ENCODE measurements at places on chromosomes 2 and 18.

DNA sequence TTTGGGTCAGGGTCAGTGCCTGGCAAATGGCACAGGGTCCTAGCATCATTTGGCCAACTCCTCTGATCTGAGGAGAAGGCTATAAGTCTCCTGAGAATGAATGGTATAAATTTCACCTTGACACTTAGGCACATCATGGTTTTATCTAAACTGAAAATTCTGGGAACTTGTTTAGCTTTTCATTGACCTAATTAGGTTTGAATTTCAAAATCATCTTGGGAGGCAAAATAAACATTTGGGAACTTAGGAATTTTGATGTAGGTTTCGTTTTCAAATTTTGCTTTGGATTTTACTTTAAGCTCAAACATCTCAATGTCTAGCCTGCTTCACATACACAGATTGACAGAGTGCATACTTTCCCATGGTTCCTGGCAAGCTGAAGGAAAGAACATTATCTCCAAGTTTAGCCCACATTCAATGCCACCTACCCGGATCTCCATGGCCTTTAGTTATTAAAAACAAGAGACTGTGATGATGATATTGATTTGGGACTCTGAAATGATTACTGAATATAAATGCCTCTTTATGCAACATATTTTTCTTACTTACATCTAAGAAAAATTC, 44.5 kb downstream of the MYOM1 start:
- no peak for DNase-seq

DNA sequence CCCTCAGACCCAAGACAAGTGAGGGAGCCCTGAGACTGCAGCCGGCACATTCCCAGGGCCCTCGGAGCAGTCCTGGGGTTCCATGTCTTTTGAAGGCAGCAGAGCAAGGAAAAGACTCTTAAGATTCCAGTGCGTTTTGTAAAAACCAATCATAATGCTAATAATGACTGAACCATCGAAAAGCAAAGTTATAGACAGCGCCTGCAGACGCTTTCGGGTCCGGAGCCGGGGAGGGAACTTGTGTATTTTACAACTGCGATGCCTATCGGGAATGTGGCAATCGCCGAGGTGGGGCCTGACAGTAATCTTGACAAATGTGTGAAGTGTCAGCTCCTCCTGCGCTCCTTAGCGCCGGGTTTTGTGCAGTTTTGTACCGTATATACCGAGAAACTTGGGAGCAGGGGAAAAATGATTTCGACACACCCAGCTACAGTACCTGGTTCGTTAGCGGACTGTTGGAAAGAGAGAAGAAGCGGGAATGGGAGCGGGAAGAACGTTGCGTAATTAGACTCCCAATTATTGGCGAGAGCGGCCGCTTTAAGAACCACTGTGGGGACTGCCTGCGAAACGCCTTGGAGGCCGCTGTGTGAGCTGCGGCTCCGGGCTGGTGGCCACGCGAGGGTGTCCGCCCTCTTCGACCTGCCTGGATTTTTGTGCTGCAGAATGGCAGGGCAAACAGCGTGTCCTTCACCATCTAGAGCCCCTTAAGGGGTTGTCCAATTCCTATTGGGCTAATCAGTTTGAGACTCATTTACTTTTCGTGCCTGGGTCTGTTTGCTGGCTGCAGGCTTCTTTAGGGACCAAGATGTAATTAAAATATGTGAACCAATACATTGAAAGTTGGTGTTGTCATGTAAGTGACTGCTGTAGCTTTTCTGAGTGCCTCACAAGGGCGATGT, 2.4 kb downstream of the EPAS1 start:
- DNase-seq = no peak

GRCh38 chr18:55243857-55244256, 284.6 kb upstream of the CCDC68 start:
- no peak for DNase-seq

GRCh38 chr2:147782141-147782930, 62.5 kb upstream of the ACVR2A start:
- no peak for DNase-seq

- DNase-seq = no peak
These were observed 24.6 kb downstream of the TRIB2 start for GRCh38 chr2:12741380-12741779.

- no peak for DNase-seq
These were observed 42.5 kb downstream of the DCDC2C start for GRCh38 chr2:3745920-3746319.

DNA sequence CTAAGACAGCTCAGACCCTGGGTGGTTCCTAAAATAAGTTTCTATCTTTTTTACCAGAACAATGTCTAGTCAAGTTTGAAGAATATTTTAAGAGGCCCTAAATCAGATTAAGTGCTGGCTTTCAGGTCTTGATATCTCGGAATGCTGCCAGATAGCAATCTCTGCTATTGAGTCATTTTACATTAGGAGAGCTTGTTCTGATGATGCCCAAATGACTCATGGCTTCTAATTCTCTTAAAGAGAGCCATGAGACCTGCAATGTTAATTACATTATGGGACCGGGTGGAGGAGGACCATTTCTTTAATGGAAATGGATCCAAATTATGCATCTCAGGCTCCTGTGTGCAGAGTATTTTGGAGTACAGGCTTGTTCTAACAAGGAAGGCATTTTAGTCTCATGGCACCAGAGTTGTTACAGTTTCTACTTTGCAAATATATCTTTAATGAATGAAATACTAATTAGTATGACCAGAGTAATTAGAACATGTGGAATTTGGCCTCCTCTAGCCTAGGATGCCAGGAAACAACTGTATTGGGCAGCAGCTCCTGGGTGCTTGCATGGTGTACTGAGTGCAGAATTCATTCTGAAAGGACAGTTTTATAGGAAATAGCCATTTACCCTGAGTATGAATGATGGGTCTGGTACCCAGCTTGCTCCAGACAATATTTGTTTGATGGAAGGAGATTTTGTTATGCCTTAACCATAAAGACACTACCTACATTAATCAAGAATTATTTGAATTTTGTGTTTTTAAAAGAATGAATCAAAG, 94.0 kb upstream of the SULT1C3 start:
- no peak for DNase-seq

- no peak for DNase-seq
These were observed 94.6 kb upstream of the SCG2 start for GRCh38 chr2:223696719-223697118.

DNA sequence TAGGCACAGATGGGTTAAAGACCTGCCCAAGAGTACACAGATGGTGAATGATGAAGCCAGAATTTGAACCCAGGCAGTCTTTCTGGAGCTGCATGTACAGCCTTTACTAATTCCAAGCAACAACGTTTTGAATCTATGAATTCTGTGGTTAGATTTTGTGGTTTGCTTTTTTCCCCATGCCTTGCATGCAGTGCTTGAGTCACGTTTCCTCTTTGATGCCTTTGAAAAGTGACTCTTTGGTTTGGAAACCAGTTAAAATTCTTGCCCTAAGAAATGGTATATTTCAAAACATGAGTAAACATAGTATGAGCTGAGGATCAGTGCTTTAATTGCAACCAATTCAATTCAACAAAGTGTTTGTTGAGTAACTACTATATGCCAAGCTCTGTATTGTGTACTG, 48.2 kb upstream of the PPM1B start:
- DNase-seq = peak; percentile 42

- DNase-seq = no peak
These were observed 73.4 kb upstream of the ATL2 start for GRCh38 chr2:38450509-38450908.

GRCh38 chr18:37242091-37242490, 323.5 kb downstream of the CELF4 start:
- no peak for DNase-seq

- no peak for DNase-seq
These were observed 125.3 kb upstream of the CTDP1 start for GRCh38 chr18:79554321-79554720.

DNA sequence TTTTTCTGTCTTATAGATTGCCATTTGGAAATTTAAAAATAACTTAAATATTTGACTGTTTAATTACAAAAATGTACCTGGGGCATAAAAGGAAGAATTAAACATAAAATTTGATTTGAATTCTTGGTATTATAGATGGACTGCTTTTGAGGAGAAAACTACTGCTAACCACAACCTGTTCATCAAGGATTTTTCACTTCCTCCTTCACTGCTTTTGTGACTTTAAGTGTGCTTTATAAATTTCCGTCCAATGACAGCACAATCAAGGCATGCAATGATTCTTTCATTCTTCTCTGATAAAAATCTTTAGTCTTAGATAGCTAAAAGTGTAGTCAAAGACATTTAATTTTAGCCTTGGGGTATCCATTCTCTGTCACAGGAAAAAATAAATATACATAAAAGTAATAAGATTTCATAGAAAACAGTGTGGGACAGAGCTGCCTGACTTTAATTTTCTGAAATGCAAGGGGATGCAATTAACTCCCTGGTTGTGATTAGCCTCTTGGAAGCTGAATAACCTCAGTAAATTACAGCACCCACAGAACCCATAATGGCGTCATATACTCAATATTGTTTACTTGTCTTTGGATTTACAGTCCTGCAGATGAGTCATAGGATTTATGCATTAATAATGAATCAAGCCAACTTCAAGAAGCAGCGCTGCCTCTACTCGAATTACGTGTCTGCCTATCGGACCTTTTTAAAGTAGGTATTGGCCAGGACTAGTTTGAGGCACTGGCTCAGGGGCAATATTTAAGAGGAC, 587.9 kb downstream of the NRXN1 start:
- no peak for DNase-seq

DNA sequence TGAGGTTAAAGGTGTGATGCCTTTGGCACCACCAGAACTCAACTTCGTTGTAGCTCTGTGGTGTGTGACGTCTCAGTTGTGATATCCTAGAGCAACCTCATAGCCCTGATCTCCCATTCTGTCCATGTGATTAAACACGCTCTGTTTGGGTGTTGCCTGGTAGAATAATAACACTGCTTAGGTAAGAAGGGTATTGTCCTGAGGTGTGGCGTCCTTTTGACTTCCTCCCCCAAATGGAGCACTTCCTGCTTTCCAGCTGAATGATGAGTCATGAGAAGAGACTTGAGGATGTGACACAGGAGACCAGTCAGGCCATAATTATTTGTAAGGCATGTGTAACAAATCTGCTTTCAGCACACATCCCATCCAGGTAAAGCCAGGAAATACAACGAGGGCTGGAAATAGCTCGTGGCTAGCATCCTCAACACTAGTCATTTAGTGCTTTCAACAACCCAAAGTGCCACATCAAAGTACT, 100.7 kb downstream of the RAPGEF4 start:
- DNase-seq = no peak

DNA sequence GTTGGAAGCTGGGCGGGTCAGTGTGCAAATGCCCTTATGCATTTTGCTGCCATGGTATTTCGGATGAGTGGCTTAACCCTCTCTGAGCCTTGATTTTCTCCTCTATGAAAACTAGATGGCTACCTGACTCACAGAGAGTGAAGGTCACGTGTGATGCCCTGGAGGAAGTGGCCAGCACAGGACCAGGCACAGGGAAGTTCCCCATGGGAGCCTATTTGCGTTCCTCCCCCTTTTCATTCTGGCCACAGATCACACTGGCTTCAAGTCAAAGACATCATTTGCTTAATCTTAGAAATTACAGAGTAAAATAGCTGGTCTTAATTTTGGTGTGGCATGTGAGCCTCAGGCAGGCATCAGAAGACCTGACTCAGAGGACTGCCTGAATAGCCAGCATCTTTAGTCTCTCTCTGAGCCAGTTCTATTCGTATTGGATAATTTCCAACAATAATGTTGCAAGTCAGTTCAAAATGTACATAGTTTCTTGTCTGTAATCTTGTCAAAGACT, 57.6 kb upstream of the CD302 start:
- DNase-seq = no peak

DNA sequence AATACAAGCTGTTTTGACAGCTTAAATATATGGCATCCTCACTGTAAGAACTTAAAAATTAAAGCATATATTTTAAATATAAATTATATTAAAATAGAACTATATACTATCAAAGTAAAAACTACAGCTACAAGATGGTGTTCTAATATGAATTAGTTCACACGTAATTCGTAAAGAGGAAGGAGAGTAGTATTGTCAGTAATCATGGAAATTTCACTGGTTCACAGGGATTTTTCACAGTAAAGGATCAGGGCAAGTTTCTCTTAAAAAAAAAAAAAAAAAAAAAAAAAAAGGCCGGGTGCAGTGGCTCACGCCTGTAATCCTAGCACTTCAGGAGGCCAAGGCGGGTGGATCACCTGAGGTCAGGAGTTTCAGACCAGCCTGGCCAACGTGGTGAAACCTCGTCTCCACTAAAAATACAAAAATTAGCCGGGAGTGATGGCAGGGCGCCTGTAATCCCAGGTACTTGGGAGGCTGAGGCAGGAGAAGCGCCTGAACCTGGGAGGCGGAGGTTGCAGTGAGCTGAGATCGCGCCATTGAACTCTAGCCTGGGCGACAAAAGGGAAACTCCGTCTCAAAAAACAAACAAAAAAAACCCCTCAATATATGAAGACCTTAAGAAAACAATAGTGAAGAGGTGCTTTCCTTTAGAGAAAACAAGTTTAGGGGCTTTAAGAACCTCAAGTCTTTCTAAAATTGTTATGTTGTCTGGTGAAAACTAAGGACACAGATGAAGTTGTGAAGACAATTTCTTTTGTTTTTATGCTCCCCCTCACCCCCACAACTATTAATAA, 32.5 kb downstream of the PNO1 start:
- DNase-seq = peak; percentile 21

GRCh38 chr2:219549619-219550018, 5.8 kb downstream of the TMEM198 start:
- DNase-seq = no peak

DNA sequence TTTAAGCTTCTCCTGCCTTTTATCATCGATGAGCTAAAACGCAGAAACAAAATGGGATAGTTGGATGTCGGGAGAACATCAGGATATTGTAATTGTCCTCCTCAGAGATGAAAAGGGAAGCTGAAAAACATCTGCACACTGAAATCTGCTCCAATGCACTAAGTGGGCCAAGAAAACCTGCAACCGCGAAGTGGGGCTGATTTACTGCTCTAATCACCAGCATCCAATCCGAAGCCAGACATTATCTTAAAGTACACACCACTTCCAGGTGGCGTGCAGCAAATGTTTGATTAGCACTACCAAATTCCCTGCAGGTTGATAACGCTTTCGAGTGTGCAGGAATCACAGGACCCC, 230.3 kb upstream of the SLC14A2 start:
- DNase-seq = no peak

DNA sequence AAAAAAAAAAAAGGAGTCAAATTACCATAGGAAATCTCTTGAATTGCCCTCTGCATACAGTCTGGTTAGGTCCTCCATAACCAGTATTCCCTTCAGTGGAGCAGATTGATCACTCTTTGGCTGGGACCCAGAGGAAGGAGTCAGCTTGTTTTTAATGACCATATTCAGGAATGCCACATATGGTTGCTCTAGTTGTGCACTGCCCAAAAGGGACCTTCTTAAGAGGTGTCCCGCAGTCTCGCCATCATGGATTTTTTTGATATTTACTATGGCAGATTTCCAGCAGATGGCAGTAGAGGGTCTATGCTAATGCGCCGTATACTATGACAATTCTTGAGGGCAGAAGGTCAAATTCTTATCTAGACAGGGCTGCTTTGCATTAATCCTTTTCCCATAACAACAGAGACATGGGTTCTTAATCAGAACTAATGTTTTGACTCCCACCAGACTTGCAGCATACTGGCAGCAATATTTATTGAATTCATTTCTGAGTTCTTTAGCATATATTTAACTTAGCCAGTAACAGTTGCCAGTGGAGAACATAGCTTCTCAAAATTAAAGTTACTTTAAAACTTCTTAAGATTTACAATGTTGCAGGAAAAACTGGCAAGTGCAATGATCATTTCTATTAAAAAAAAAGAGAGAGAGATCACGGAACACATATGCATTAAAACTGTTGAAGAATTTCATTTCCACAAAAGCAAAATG, 31.8 kb upstream of the INPP4A start:
- peak; percentile 84 for DNase-seq

GRCh38 chr2:19021100-19021476, 337.3 kb downstream of the OSR1 start:
- no peak for DNase-seq

Data from CD4-positive, alpha-beta T cell treated with Interleukin-10 for 1 hour (primary cell).